Daoy (cell line): ENCODE measurements at places on chromosomes 2 and 18. TPM values are rescaled to one million over a fixed set of nuclear protein-coding genes. Genes with fewer than 3 reads are reported as not detected.

ABI2 gene
- total RNA-seq: 21.9 and 25.7 TPM in 2 replicates

FOXI3 gene
- total RNA-seq: 0.18 and 0.23 TPM in 2 replicates

ADD2 gene
- 15.6 and 23.3 TPM in 2 replicates for total RNA-seq

LHCGR gene
- total RNA-seq: not detected in 2 replicates

DNA sequence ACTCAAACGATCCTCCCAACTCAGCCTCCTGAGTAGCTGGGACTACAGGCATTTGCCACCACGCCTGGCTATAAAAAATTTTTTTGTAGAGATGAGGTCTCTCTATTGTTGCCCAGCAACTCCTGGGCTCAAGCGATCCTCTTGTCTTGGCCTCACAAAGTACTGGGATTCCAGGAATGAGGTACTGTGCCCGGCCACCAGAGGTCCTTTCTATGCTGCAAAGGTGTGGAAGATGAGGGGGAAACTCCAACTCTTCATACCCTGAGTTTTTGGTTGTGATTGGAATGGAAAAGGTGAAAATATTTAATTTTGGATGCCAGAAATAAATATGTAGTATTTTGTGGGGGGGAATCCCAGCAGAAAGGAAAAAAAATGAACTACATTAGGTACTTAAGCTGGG lies 36.0 kb downstream of the MRPL33 start:
- peak; percentile 54 for DNase-seq

- DNase-seq: no peak
These were observed 170.0 kb downstream of the EPHA4 start for GRCh38 chr2:221402072-221402471.

DNA sequence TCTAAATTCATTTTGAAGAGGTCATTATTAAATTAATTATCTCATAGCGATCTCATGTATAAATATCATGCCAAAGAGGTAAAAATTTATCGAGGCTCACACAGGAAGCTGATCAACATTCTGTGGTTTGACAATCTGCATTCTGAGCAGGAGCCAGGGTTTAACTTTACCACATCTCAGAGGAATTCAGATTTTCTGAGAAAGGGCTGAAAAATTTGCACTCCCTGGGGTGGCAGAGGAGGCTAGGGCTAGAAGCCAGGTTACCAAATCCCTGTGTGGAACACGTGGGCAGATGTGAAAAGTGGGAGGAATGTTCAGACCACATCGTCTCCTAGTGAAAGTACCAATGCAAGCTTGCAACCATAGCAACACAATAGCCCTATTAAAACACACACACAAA lies 63.5 kb upstream of the CTLA4 start:
- peak; percentile 91 for DNase-seq

NAT8 gene
- total RNA-seq: not detected in 2 replicates

DNA sequence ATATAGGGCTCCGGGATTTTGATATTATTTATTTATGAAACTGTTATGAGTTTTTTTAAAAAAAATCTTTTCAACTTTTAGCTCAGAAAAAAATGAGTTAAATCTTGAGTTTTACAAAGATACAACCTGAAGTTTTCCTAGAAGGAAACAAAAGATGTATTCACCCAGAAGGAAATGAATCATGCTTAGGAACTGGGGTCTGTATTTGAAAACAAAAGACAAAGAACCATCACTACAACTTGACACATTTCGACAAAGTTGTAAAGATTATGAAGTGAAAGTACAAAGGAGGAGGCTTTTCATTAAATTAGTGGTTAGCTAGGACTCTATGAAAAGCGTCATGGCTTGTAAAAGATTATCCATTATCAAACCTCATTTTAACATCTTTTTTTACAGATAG lies 143.3 kb downstream of the PDE1A start:
- DNase-seq: no peak

ALLC gene
- 0.11 TPM in 1 of 2 replicates, not detected in the other for total RNA-seq

RAX gene
- not detected in 2 replicates for total RNA-seq

DNA sequence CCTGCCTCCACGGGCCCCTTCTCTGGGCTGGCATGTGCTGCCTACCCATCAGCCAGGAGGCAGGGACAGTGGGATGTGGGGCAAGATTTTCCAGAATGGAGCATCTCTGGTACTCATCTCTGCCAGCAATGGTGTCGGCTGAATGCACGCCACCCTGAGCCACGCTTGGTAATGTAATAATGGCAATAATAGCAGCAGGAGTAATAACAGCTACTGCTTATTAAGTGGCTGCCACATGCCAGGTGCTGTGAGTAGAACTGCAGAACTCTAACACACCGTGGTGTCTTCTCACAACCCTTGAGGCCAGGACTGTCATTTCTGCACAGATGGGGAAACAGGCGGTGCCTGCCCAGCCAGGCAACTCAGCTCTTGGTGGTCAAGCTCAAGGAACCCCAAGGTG lies 113.6 kb downstream of the CELF4 start:
- no peak for DNase-seq

TRIM43 gene
- total RNA-seq: not detected in 2 replicates

DNA sequence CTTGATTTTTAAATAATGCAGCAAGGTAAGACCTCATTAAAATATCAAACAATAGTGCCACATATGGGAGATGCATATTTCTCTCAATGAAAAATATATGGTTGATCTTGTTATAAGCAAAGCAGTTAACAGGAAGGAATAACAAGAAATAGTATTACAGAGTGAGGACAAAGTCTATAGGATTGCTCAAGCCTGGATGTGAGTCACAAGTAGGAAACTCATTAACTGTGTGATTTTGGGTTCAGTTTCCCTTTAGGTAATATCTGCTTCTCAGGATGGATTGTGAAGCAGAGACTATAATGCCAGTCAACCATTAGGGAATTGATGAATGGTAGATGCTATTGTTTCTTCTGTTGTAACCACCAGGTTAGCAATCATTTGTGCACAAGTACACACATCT lies 42.9 kb upstream of the SPHKAP start:
- no peak for DNase-seq

CD8B gene
- not detected in 2 replicates for total RNA-seq

SCG2 gene
- 0.95 and 3.0 TPM in 2 replicates for total RNA-seq

GRCh38 chr2:127074358-127074757 lies 32.6 kb downstream of the BIN1 start:
- no peak for DNase-seq

DNA sequence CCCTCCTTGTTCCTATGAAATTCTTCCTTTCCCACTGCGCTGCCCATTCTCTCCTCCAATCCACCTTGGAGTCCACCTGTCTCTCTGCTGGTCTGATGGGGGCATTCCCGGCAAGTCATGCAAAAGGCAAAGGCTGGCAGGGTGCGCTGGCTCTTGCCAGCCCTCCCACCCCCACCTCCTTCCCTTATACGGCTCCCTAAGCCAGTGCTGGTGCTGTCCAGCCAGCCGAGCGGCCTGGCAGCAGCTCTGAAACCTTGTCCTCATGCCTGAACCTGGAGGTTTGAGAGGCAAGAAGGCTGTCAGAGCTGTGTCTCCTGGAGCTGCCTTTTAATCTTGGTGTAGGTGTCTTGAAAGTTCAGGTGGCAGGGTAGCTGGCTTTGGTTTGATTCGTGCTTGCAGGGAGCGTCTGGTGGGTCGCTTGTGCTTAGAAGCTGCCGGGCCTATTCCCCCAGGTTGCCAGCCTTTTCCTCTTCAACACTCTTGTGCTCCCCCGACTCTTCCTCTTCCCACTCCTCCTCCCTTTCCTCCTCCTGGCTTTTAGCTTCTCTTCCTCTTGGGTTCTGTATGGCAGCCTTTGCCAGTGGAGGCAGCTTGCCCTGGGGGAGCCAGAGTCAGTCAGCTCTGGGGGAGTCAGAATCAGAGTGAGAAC lies 748 bp downstream of the LIPG start:
- DNase-seq: peak; percentile 30
